Right hindlimb (tissue), 1 donor: ENCODE measurements at places on chromosomes 1 and 21.

DNA sequence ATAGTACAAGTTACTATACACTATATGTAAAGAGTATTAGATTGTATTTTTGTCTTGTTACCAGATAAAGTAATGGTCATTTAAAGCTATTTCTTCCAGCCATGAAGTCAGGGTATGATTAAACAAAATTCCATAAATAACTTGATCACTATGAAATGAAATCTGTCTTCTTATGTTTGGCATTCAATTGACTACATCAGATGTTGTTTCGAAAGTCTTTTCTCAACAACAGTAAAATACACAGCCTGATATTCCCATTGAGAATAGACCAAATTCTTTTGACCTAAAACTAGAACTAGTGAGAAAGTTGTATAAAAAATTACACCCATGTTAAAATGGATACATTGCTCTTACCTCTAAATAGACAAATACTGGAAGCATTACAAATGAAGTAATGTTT is 134.6 kb upstream of the ADAMTS5 start:
- no peak for DNase-seq

DNA sequence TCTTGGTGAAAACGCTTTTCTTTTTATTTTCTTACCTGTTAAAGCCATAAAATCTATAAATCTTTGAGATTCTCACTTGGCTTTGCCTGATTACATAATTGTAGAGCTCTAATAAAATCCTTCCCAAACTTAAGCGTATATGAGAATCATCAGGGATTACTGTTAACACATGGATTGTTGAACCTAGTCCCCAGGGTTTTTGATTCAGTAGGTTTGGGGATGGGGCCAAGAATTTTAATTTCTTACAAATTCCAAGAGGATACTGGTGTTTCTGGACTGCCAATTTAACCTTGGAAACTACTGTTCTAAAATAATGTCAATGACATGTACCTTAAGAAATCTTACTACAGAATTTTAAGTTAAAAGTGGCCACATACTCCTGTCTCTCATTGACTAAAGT is 694.2 kb downstream of the BRINP3 start:
- DNase-seq, result no peak

- no peak for DNase-seq
Observed at GRCh38 chr1:226798427-226799411, 59.6 kb upstream of the ITPKB start.

GRCh38 chr1:202007805-202008489 is 2.4 kb upstream of the ELF3 start:
- DNase-seq, result no peak

GRCh38 chr1:77018311-77018710 is 151.0 kb downstream of the ST6GALNAC5 start:
- no peak for DNase-seq

DNA sequence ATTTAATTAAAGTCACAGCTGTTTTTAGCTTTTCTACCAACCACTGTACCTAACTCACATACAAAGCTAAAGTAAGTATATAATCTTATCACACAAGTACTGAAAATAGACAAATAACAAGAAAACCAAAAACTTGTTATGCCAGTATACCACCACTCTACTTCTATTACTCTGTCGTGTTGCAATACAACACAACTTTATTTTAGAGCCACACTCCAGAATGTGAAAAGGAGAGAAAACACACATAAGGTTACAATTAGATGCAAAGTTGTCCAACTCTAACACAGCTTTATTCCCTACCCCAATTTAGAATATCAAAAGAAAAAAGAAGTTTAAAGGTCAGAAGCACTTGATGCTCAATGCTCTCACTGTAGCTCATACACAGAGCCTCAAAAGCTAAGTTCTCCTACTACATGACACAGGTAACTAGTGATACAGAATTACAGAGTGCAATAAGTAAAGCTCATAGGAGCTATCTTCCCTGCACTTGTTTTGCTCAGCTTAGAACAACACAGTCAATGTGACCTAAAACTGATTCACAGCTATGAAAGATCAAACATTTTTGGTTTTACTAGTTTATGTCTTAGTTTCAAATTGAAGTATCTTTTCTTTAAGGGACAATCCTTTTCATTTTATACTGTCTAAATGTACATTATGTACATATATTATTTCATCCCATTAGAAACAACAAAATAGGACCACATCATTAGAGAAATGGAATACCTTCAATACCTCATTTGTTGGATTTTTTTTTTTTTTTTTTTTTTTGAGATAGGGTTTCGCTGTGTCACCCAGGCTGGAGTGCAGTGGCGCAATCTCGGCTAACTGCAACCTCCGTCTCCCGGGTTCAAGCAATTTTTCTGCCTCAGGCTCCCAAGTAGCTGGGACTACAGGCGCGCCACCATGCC is 29.2 kb downstream of the EYA3 start:
- no peak for DNase-seq

DNA sequence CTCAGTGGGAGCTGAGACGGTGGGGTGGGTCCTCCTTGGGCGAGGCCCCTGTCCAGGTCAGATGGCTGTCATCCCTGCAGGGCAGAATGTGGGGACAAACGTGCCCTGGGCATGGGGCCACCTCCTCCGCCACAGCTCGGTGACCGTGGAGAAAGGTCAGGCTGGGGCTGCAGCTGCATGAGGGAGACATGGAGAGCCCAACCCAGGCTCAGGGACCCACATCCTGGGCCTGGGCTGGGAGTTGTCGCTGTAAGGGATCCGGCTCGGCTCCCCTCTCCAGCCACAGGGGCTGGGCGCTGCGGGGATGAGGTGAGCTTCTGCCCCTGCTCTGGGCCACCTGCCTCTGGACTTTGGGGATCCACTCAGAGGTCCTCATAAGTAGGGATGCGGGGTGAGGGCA is 518 bp upstream of the PLCH2 start:
- DNase-seq, result no peak

- no peak for DNase-seq
Observed at GRCh38 chr1:235549351-235550139, 45.3 kb upstream of the B3GALNT2 start.

DNA sequence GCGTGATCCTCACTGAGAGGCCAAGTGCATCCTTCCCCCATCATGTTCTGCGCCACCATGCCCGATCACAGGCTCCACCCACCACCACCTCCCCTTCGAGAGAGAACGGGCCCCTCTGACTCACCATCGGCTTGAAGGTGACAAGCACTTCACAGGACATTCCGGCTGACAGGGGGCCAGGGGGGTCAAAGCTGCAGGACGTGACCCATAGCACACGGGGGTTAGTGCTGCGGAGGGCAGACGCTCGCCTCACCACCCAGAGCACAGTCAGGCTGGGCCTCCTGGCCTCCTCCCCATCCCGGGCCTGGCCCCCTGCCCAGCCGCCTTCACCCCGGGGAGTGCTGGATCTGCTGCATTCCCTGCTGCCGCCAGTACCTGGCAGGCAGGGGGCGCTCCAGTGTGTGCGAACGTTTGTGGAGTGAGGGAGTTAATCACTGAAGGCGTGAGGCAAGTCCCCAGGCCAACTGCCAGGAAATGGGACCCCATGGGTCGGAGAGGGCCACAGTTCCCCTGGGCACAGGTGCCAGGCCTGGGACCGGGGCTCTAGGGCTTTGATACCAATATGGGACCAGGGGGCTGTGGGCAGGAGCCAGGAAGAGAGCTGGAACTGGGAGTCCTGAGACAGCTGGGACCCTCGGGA is 40.9 kb upstream of the TMEM52 start:
- peak; percentile 81 for DNase-seq

DNA sequence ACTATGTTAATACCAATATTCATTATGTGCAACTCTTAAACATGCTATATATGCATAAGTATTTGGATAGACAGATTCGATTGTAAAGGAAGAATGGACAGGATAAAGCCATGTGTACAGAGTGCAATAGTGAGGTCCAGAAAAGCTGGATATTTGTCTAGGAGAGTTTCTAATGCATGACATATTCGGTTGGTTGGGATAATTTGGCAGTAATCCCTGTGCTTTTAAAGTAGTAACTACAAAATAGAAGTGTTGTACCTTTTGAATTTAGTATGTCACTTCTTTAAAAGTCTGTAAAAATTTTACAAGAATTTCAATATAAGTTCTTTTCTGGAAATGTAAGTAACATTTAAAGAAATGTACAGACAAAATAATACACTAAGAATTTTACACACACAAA is 774.5 kb downstream of the USP25 start:
- no peak for DNase-seq

- no peak for DNase-seq
Observed at GRCh38 chr1:10776190-10776905, 20.1 kb downstream of the CASZ1 start.

- DNase-seq, result peak; percentile 59
Observed at GRCh38 chr1:172449585-172450523, 6.0 kb upstream of the PIGC start.

DNA sequence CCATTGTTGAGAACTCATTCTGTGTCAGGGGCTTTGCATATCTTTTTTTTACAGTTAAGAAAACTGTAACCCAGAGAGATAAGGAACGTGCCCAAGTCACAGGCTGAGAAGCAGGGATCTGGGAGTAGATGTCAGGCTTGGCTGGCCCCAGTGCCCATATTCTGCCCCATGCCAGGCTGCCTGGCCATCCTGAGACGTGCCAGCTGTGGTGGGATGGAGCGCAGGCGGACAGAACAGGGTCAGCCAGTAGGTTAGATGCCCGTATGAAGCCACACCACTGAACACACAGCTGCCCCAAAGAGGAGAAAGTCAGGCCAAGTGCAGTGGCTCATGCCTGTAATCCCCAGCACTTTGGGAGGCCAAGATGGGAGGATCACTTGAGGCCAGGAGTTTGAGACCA is 55.9 kb downstream of the SLC66A1 start:
- DNase-seq, result no peak

DNA sequence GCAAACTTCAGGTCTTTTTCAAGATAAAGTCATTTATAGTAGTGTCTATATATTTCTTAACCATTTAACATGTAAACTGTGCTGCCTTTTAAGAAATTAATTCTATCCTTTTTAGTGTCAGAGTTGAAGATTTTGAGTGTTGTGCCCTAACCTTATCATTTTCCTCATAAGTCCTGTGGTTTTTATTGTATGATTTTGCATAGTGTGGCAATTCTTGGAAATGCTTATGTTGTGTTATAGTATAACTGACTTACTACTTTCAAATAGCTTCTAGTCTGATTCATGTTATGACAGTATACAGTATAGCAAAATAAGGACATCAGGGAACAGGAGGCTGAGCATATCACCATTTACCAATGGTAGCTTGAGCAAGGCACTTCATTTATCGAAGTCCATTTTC is 99.1 kb downstream of the PTBP2 start:
- DNase-seq, result no peak

DNA sequence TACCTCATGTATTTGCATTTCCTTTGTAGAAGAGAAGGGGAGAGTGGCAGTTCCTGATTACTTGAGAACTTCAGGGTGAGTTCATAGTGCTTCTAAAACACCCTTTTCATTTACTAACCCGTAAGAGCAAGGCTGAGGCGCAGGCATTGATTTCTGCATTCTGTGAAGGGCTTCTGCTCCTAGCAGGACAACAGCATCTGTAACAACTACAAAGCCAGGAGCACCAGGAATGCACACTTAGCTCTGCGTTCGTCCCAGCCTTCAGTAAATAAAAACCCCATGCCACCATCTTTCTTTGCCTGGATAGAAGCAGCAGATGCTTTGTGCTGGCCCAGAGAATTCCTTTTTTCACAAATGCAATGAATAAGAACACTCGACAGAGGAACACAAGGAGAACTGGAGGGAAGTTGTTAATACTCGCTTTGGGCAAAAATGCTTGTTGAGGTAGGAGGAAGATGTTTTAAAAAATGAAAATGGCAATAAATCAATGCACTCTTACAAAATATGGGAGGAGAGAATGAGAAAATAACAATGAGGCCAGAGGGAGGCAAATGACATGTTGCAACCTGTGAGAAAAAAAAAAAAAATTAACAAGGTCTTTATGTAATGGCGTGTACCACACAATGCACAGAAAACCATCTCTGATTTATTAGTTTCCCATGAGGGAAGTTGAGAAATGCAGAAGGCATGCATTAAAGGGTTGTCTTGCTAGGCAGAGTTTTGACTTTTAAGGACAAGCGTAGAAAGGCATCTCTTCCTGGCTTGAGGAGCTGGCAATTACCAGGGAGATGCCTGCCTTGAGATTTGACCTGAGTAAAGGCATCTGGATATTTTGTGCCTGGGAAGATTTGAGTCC is 418.8 kb downstream of the DISC1 start:
- no peak for DNase-seq

DNA sequence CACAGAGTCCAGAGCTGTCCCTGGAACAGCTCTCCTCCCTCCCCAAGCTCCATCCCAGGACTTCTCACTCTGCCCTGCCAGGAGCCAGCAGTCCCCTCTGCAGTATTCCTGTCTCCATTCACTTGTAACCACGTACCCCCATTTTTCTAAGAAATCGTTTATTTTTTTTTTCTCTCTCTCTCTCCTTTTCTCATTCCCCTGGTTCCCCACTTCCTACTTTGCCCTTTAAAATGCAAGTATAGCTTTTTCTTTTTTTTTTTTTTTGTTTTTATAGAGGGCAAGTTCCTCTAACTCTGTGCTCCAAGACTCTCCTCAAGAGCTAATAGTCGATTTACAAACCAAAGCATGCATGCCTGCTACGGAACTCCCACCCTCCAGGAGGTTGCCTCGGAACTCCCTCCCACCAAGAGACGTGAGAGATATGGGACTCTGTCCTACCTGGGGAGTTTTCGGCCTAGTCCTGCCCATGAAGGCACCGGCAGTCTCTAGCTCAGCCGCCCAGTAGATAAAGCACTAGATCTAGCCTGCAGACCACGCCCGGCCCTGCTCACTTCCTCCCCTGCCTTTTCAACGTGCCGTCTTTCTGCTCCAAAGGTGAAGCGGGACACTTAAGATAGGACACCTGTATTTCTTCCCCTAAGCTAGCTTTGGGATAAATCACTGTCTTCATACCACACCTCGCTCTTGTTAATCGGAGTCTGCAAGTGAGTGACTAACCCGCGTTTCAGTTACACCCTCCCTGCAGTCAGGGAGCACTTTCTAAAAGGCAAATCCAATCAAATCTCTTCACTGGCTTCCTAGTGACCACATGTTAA is 27.7 kb downstream of the TNFRSF9 start:
- no peak for DNase-seq

- DNase-seq, result no peak
Observed at GRCh38 chr1:90544356-90544755, 172.7 kb downstream of the BARHL2 start.

- peak; percentile 42 for DNase-seq
Observed at GRCh38 chr1:68201546-68202238, 30.6 kb downstream of the WLS start.

DNA sequence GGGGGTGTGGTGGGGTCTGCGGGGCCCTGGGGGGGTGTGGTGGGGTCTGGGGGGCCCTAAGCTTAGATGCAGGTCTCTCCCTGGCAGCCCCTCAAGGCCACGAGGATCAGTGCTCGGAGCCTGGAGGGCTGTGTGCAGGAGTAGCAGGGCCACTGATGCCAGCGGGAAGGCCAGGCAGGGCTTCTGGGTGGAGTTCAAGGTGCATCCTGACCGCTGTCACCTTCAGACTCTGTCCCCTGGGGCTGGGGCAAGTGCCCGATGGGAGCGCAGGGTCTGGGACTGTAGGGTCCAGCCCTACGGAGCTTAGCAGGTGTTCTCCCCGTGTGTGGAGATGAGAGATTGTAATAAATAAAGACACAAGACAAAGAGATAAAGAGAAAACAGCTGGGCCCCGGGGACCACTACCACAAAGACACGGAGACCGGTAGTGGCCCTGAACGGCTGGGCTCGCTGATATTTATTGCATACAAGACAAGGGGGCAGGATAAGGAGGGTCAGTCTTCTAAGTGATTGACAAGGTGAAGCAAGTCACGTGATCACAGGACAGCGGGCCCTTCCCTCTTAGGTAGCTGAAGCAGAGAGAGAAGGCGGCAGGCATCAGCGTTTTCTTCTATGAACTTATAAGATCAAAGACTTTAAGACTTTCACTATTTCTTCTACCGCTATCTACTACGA is 8.7 kb downstream of the RNF223 start:
- no peak for DNase-seq

- DNase-seq, result no peak
Observed at GRCh38 chr1:56397811-56398231, 181.5 kb downstream of the PLPP3 start.
